Stimulated activated CD8-positive, alpha-beta memory T cell treated with anti-CD3 and anti-CD28 coated beads, Interleukin-2, amount 100 ng/mL, for 1 hour (primary cell): ENCODE measurements at places on chromosomes 2 and 18.

DNA sequence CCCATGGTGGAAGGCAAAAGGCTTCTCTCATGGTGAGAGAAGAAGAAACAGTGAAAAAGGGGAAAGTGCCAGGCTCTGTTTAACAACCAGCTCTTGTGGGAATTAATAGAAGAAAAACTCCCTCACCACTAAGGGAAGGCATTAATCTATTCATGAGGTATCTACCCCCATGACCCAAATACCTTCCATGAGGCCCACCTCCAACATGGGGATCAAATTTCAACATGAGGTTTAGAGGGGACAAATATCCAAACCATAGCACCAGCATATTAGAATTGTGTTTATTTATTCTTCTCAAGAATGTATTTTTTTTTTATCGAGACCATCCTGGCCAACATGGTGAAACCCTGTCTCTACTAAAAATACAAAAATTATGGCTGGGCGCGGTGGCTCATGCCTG is 4.9 kb upstream of the CFLAR start:
- DNase-seq: no peak

DNA sequence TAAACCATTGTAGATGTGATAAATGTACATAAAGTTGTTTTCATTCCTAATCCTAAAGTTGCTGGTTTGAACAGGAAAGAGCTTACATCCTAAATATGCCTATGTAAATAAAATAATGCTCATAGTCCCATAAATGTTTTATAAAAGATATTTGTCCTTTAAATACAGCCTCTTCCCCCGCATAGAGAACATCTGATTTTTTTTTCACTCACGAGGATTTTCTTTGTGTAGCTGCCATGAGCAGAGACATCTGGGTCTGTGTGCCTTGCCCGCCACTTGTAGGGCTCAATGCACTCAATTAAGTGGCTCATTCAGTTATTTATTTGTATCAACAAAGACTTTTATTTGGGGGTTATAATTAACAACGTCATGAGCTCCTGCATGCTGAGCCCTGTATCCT is 72.8 kb downstream of the SOWAHC start:
- no peak for DNase-seq

GRCh38 chr2:202508686-202509085 is 126.1 kb upstream of the FAM117B start:
- DNase-seq: no peak

DNA sequence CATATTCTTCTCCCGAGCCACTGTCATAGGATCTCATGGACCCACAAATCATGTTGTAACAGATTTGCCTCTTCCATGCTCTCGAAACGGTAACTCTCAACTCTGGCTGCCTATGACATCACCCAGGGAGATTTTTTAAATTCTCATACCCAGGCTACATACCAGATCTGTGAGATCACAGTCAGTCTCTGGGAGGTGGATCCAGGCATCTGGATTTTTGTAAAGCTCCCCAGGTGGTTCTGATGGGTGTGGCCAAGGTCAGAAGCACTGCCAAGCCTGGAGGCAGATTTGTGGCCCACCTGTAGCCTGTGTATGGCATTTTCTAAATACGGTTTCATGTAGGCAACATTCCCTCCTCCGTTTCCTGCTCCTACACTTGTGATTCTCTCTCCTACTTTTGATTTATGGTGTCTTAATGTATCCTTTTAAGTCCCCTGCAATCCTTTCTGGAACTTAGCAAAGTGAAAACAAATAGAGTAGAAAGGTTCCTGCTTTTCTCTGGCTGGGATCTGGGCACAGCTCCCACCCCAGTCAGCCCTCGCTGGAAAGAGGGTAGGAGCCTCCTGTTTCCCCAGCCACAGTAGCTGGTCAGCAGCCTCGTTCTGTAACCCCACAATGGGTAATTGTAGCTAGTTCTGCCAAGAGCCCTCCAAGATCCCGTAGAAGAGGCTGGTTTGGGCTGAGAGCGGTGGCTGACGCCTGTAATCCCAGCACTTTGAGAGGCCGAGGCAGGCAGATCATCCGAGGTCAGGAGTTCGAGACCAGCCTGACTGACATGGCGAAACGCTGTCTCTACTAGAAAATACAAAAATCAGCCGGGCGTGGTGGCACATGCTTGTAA is 96.2 kb downstream of the KLHL29 start:
- DNase-seq: no peak

DNA sequence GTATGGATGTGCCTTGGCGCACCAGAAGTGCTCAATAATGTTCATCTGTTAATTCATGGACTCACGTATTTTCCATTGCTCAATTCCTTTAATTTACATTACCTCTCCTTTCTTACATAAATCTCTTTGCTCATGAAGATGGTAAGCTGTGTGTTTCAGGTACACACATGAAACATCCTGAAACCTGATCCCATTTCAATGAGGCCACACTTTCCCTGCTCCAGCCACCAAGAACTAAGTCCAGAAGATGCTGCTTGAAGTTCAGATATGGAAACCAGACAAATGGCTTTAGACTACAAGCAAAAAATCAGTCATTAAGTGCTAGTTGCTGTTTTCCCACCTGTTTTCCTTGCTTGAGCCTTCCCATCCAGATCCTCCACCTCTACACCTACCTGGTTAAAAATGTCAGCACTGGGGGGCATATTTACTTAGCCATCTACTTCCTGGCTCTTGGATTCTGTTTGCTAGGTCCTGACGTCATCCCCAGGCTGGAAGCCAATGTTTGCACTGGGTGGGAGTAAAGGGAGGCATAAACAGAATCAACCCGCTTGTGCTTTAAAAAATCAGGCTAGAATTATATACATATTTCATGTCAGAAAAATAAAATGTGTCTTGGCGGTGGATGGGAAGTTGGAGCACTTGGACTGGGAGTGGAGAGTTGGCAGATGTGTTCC is 309.7 kb downstream of the OSR1 start:
- DNase-seq: no peak

GRCh38 chr18:78836838-78837237 is 142.8 kb upstream of the SALL3 start:
- DNase-seq: no peak

DNA sequence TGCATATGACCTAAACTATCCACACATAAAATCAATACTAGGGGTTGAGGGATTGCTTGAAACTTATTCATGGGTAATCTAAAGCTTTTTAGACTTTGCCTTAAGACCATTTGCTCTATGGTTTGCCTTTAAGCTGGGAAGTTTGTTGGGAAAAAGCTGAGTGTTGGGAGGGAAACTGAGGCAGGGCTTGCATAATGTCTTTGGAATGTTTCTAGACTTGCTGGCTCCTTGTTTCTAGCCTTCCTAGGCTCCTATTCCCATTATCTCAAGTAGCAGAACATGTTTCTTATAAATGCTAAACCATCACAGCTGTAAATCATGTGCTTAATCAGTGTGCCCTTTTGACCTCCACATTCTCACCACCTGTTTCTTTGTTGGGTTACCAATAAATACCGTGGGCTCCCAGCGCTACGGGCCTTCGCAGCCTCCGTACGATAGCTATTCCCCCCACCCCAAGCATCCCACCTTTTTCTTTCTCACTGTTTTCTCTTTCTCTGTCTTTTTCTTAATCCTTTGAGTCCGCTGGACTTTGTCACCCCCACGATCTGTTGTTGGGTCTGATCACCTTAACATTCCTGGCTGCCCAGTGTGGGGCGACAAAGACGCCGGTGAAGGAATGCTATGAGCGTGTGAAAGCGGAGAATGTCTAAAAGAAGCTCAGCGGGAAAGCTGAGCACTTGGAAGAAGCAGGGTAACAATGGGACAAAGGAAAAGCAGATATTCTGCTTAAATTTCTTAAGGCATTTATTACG is 49.4 kb upstream of the CWC22 start:
- no peak for DNase-seq

DNA sequence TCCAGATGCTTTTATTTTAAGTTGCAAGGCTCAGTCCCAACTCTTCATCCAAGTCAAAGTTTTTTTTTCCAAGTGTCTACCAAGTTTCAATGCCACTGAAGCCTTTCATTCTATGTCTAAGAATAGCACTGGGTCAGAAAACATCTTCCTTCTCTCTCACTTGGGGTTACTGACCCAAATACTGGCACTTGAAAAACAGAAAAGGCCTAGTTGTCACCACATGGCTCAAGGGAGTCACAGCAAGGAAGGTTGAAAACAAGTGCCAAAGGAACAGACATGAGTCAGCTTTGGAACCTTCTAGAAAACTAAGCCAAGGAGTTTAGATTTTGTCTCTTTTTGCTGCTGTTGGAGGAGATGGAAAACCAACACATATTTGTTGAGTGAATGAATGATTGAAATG is 146.5 kb downstream of the COPS8 start:
- no peak for DNase-seq
